ENCODE measurements at places on chromosomes 2 and 18. TPM values are rescaled to one million over a fixed set of nuclear protein-coding genes. Genes with fewer than 3 reads are reported as not detected.

ITGA4 gene
- 5.7 TPM for total RNA-seq

TPGS2 gene
- 98.8 TPM for total RNA-seq

- DNase-seq, result no peak
Observed at GRCh38 chr2:136319651-136320050, 201.7 kb upstream of the CXCR4 start.

RAD51AP2 gene
- total RNA-seq, result not detected
